ENCODE measurements at places on chromosomes 4 and X.
A peak's percentile ranks its signal among the peaks of the same experiment; 100 is the strongest.

GRCh38 chrX:46704767-46705386 is 54.0 kb downstream of the SLC9A7 start:
- no peak for DNase-seq

DNA sequence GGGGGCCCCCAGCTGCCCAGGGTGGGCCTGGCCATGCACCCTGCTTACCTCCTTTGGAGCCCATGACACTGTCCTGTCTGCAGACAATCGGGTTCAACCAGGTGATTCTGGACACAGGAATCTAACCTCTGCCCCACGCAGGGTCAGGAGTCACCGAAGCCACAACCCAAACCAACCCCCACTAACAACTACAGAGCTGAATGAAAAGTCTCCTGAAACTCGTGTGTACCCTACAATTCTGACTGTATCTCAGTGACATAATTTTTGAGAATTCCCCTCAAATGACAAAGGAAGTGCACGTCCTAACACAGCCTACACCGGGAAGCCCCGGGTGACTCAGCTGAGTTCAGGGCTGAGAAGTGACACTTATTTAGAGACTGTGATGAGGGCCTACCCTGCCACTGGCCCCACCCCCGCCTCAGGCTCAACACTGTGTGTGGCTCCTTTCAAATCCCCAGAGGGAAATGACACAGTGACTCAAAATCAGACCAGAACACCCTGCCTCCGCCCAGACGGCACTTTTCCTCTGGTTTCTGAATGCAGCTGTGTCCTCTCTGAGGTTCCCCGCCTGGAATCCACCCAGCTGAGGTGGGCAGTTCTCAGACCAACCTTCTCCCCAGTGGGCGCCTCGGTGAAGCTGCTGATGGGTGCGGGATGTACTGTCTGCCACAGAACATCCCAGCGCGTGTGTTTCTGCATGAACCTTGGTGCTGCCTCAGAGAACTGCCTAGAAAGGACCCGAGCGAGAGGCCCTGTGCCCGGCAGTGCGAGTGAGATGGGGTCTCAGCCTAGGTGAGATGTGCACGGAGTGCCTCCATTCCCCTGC is 9.9 kb downstream of the TNIP2 start:
- DNase-seq = peak; percentile 63

- DNase-seq = no peak
These were observed 10.2 kb downstream of the ANK2 start for GRCh38 chr4:113059449-113060182.

DNA sequence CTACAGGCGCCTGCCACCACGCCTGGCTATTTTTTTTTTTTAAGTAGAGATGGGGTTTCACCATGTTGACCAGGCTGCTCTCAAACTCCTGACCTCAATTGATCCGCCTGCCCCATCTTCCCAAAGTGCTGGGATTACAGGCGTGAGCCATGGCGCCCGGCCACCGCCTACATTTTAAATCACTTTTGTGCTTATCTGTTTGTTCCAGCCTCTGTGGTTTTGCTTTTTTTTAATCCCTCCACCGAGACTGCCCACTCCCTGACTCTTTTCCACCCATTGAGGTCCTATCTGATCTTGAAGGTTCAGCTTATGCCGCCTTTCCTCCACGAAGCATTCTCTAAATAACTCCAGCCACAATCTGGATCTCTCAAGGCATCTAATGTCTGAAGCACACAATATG is 73.5 kb downstream of the CHRDL1 start:
- DNase-seq = no peak

- DNase-seq = no peak
These were observed 359.1 kb upstream of the PABPC4L start for GRCh38 chr4:134560728-134561127.

- DNase-seq = no peak
These were observed 80.4 kb downstream of the ZFX start for GRCh38 chrX:24229976-24230375.

DNA sequence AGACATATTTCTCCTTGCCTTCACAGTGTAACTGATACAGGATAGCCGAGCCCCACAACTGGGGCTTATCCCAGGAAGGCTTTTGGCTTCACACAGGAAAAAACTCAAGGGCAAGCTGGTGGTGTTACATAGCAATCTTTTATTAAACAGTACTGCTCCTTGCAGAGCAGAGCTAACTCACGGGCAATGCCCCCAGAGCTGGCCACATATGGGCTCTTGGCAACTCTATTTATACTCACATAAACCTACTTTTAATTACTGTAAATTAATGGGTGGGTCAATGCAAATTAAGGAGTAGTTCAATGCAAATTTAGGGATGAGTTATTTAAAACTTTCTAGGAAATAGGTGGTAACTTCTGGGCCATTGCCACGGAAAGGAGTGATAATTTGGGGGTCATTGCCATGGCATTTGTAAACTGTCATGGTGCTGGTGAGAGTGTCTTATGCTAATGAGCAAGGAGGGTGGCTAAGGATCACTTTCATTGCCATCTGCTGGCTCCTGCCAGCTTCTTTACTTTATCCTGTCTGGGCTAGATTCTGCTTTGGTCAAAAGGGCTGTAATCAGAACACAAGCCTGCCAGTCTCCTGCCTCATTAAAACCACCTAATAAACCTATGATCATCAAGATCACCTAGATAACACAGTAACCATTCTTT is 288.8 kb downstream of the CENPC start:
- DNase-seq = no peak

- DNase-seq = no peak
These were observed 39.5 kb upstream of the PTPN13 start for GRCh38 chr4:86554646-86555045.

- no peak for DNase-seq
These were observed 118.2 kb downstream of the AFAP1 start for GRCh38 chr4:7821245-7822136.

GRCh38 chrX:87517571-87518141 is at the start of gene KLHL4:
Gene KLHL4, plus strand, starts transcription at chrX:87517802. Its CDS starts 92 bp downstream, at chrX:87517894.
- no peak for DNase-seq

DNA sequence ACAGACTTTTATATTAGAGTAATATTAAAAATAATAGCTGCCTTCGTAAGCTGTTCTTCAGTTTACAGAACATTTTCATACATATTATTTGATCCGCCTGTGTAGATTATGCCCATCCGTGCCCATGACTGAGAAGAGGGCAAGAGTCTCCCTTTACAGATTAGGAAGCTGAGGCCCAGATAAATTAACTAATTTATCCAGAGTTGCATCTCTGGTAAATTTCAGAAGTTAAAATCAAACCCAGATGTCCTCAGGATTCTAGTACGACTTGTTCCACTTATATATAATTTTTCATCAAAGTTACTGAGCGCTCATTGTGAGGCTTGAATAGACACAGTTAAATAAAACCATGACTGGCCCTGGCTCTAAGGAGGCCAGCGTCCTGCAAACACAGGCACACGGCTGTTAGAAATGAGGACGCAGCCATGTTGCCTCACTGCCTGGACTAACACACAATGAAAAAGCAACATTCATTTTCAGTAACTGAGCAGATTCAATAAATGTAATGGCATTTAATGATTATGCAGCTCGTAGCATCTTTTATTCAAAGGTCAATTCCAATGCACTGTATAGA is 148.0 kb downstream of the TENM3 start:
- DNase-seq = no peak

GRCh38 chrX:153933748-153934147 is 1.1 kb downstream of the NAA10 start:
- no peak for DNase-seq

DNA sequence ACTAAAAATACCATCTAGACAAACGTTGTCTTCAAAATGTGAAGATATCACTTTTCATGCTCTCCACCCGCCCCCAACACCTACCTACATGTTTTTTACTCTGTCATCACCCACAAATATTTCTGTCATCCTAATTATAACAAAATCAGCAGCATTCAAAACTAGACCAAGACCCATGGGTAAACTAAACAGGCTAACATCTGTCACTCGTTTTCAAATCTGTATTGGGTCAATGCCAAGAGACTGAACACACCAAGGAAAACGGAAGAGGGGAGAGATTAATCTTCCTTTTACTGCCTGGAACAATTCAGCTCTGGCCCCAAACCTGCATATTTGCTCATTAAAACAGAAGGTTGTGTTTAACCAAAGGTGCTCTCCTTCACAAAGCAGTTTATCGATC is 17.5 kb downstream of the FAM184B start:
- DNase-seq = no peak

GRCh38 chrX:118520216-118521206 is 24.9 kb downstream of the DOCK11 start:
- no peak for DNase-seq

DNA sequence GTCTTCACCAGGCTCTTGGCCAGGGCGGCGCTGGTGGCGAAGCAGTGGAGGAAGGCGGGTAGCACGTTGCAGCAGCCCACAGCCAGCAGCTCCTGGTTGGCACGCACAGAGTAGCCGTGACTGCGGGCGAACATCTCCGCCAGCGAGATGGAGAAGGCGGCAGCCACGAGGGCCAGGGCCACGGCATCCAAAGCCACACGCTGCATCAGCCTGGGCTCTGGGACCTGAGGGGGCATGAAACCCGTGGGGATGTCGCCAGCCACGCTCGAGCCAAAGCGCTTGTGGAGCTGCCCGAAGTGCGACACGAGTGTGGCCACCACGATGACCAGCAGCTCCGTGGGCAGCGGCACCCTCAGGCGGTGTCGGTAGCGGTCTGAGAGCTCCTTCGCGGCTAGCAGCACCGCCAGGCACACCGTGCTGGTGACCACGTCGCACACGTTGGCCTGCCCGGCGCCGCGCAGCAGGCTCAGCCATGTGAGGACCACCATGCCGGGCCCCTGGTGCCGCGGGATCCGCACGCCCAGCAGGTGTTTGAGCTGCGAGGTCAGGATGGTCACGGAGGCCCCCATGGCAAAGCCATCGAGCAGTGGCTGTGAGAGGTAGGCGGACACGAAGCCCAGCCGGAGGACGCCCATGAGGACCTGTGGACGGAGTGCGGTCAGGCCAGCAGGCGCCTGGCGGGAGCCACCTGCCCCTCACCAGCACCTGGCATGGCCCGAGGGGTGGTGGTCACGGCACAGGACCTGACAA is 3.1 kb downstream of the IDUA start:
- peak; percentile 27 for DNase-seq

DNA sequence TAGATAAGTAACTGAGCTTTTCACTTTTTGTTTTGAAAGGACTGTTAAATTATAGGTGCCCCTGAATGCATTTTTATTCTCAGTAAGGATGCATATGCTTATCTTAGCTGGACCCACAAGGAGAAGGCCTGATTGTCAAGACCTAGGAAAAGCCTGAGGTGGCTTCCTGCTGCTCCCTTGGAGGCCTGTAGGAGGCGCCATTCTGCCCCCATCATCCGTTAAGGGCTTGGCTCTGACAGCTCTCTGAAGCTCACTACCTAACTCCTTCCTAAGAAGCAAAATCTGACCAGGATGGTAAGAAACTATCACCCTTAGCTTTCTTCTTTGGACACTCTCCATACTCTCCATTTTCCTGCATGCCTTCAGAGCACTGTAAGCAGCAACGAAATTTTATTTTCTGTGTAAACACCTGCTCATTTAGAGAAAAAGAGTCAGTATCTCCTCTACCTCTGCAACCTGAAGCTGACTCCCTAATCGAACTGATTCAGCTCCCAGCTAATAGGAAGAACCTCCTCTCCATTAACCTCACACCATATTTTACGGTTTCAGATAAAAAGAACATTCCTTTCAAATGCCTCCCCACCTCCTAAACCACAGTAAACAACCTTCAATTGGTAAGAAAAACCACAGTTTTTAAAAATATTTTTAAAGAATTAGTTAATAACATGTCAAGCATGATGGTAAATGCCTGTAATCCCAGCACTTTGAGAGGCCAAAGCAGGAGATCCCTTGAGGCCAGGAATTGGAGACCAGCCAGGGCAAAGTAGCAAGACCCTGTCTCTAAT is 73.4 kb upstream of the EDNRA start:
- no peak for DNase-seq

- DNase-seq = peak; percentile 76
These were observed 29.2 kb upstream of the CCNI start for GRCh38 chr4:77104791-77105540.

- no peak for DNase-seq
These were observed 2.9 kb downstream of the MSL3 start for GRCh38 chrX:11760958-11761357.
